ENCODE measurements at places on chromosomes 1 and 21.

- DNase-seq = no peak
These were observed 63.0 kb downstream of the ROR1 start for GRCh38 chr1:63836830-63837229.

- DNase-seq = no peak
These were observed 33.2 kb downstream of the KCTD3 start for GRCh38 chr1:215600258-215600792.

DNA sequence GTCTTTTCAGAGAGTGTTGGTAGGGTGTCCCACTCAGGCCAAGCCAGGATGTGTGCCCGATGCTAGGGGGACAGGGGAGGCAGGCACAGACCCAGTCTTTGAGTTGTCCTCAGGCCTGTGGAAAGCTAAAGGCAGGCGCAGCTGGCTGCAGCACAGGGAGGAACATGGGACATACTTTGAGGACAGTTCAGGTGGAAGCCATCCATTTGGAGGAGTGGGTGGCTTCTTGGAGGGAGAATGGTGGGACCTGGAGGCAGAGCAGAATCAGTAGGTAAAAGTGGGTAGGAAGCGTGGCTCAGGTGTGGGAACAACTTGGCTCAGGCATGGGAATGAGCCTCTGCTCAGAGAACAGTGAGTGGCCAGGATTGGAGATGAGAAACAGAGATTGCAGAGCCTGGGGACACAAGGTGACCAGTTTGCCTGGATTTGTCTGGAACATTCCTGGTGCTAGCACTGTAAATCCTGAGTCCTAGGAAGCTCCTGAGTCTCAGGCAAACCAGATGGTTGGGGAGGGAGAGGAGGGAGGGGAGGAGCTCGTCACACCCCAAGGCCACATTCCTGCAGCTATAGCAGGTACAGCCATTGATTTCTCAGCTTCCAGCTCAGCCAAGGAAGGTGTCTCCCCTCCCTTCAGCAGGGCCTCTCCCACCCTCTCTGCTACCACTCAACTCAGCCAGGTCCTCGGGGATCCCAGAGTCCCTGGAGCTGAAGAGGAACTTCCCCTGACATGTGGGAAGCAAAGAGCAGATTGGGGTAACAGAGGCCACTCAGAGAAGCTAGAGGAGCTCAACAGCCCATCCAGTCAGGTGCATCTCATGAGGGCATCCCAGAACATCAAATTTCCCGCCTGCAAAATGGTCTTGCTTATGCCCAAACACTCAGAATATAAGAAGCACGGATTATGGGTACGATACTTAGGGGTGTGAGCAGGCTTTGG lies 65.2 kb upstream of the TINAGL1 start:
- no peak for DNase-seq

GRCh38 chr1:59502009-59502691 lies 205.3 kb downstream of the FGGY start:
- no peak for DNase-seq

DNA sequence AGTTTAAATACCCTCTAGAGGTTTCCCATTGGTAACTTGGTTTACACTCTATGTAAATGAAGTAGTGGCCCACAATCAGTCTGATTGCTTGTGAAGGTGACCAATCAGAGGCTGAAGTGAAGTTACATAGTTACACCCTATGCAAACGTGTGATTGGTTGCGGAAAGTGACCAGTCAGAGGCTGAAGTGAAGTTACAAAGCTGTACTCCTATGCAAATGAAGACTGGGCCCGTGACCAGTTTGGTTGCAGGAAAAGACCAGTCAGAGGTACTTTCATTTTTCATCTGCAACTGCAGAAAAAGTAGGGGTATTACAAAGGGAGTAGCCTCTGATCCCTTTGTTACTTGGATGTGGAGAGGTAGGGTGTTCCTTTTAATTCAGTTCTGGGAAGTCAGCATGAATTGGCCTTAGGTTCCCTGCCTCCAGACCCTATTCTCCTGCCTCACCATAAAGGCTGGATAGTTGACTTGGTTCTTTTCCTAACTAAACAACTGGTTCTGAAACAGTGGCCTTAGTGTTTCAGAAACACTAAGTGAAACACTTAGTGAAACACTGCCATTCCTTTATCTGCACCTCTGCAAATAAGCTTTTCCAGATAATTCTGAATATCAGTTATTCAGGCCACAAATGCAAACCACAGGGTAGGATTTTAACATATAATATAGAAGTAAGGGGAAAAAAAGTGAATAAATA lies 39.3 kb downstream of the MAGI3 start:
- no peak for DNase-seq

- no peak for DNase-seq
These were observed 28.3 kb upstream of the CYP4B1 start for GRCh38 chr1:46770541-46770940.

Measured in activated T-cell treated with anti-CD3 and anti-CD28 coated beads, Interleukin-2, amount 50 U/mL, for 1 hour (primary cell).